ENCODE measurements at places on chromosomes 2 and 18.

DNA sequence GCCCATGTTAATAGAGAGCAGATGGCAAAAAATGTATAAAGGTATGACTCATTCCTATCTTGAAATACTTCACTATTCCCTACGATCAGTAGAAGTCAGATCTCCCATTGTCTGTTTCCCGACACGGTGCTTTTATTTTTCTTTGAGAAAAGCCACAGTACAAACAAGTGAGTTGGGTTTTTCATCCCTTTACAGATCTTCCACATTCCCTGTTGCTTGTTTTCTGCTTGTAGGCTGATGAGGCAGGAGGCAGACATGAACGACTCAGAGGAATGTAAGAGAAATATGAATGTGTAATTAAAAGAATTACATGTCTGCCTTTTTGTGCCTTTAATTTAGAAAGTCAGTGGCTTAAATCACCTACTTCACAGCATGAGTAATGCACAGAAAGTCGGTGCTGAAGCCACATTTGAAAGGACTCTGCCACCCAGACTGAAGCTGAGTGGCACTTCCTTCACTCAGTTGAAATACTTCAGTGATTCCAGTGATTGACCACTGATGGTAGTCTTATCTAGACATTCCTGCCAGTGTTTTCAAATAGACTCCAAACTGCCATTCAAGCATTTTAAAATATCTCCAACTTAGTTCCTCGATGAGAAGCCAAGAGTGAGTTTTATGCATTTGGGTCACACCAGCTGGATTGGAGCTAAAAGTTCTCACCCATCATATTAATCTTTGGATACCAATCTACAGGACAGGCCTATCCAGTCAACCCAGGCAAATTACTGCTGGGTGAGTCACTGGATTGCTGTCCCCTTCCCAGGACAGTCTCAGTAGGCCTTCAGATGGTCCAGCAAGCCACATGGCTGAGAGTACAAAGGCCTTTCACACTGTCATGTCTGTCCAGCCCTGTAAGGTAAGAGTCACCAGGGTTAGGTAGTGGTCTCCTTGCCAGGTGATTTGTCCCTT, 79.0 kb downstream of the COLEC12 start:
- DNase-seq: no peak

- DNase-seq: no peak
These were observed 1462.7 kb upstream of the NXPH2 start for GRCh38 chr2:140242889-140243288.

- no peak for DNase-seq
These were observed 176.7 kb downstream of the MTX2 start for GRCh38 chr2:176445956-176446355.

GRCh38 chr18:58960946-58961722, 96.5 kb downstream of the ZNF532 start:
- no peak for DNase-seq

- no peak for DNase-seq
These were observed 22.6 kb downstream of the MYO5B start for GRCh38 chr18:50172367-50172766.

DNA sequence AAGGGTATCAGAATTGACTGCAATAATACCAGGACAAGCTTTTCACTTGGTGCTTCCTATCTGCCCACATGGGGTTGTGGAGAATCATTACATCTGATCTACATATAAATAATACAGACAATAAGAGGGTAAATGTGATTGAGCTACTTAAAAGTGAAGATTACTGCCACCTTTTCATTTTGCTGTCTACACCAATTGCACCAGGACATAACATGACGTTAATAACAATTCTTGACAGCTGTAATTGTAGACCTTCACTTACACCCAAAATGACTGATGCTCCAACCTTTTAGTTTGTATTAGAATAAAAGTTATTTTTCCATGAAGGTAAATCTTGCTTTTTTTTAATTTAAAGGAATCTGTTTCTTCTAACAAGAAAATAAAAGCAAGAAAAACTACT, 36.5 kb upstream of the TTN start:
- DNase-seq: no peak

- no peak for DNase-seq
These were observed 223.8 kb downstream of the BCL2 start for GRCh38 chr18:63095768-63096167.

DNA sequence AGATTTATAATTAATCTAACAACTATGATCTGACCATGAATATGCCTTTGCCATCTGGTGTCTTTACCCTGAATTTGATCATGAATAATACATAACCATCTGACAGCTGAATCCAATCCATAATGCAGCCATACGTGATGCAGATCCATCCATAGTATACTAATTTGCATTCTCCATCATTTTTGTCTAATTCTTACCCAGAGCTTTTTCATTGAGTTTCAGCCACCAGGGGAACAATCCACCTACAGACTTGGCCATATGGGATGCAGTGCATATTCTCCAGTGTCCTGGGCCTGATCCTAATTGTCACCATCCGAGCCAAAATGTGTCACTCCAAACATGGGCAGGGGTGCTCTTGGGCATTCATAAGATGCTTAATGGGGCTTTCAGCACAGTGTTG, 227.2 kb upstream of the CRIM1 start:
- no peak for DNase-seq

DNA sequence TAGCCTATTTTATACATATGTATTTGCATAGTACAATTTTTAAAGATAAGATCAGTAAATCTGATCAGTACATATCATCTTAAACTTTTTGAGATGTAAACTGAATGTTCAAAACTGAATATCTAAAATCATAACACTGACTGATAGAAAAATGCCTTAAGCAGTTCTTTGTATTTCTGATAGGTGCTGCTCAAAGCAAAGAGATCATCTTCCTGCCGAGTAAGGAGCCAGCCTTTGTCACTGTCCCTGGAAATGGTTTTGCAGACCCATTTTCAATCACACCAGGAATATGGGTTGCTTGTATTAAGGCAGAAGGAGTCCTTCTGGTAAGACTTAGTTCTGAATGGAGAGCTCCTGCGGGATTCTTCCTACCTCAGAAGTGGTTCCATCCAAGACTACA, 135.0 kb downstream of the LAMA3 start:
- no peak for DNase-seq

GRCh38 chr2:69177785-69178636, 165.0 kb downstream of the ANTXR1 start:
- no peak for DNase-seq

DNA sequence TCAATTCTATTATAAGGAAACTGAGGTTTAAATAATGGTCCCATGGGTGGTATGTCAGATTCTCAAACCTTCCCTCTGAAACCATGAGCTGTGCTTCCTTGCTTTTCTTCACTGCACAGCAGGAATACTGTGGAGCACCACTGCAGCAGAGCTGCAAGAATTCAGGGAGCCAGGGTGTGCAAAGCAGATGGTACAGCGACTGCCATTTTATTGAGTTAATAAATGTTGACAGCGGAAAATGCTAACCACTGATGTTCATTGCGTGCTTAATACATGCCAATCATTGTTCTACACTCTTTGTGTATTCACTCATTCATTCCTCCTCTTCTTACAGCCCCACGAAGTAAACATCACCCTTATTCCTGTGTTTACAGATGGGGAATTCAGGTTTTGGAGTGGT, 152.2 kb upstream of the THSD7B start:
- DNase-seq: no peak

DNA sequence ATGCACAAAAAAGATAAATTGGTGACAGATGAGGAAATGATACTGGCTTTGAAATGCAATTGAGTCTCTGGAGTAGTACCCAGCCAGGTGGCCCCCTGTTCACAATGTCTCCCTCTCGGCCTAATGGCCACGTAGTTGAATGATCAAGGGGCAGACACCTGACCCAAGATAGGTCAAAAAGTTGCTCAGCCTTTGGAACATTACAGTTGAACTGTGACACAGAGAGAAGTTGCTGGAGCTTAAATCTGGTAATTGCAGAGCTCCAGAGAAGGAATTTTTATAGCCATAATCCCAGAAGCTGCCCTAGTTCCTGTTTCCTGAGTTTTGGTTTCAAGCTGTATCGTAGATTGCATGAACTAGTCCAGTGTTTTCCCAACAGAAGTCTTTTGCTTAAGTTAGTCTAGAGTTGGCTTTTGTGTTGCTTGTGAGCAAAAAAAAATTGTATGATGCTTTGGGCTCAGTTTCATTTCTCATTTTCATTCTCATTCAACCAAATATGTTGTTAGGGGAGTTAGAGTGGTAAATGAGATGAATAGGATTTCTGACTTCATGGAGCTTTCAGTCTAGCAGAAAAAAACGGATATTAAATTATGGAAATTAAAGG, 117.9 kb downstream of the CSRNP3 start:
- no peak for DNase-seq

DNA sequence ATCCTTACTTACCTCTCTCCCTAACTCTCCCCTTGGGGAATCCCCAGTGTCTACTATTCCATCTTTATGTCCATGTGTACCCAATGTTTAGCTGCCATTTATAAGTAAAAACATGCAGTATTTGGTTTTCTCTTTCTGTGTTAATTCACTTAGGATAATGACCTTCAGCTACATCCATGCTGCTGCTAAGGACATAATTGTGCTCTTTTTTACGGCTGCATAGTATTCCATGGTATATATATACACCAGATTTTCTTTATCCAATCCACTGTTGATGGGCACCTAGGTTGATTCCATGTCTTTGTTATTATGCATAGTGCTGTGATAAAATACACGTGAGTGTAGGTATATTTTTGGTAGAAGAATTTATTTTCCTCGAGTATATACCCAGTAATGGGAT, 24.3 kb upstream of the RIOK3 start:
- DNase-seq: no peak

DNA sequence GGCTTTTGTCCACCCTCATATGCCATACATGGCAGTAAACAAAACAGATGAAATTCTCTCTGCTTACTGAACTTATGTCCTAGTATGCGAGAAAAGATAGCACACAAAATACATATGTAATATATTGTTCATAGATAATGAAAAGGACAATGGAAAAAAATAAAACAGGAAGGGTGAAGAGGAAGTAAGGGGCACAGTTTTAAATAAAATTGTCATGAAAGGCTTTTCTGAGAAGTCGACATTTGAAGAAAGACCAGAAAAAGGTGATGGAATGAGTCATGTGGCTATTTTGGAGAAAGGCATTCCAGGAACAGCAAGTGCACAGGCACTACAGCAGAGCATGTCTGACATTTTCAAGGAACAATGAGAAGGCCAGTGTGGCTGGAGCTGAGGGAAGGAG, 56.4 kb downstream of the KCNH7 start:
- no peak for DNase-seq

- DNase-seq: no peak
These were observed 482.7 kb upstream of the SETBP1 start for GRCh38 chr18:44197832-44198611.

DNA sequence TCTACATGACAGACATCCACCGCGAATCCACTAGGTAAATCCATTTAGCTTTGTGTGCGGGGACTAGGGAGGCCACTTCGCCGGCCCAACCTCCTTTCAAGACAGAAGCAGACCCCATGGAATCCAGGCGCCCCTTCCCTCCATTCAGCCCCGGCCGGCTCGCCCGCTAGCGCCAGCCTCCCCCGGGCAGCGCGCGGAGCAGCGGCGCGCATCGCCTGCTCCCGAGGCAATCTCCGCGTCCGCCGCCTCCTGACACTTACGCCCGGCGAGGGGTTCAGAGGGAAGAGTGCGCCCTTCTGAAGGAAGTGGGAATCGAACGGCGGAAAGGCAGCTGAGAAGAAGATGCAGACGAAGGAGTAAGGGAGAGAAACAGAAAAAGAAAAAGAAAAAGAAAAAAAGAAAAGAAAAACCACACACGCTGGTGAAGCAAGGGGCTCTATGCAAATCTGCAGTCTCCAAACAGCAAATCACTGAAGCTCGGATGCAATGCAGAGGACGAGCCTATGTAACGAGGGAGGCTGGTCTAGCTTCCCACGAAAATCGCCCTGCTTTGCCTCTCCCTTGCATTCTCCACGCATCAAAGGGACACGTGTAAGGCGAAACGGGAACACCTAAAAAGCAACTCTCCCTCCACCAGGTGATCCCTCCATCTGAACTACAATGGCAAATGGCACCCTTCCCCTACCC, 684.4 kb downstream of the NRXN1 start:
- DNase-seq: no peak

- no peak for DNase-seq
These were observed 1356.8 kb upstream of the CRIM1 start for GRCh38 chr2:34998741-34999140.

- DNase-seq: no peak
These were observed 159.2 kb downstream of the FAM210A start for GRCh38 chr18:13566941-13567746.

GRCh38 chr2:159096901-159097300, 128.5 kb downstream of the TANC1 start:
- DNase-seq: no peak

DNA sequence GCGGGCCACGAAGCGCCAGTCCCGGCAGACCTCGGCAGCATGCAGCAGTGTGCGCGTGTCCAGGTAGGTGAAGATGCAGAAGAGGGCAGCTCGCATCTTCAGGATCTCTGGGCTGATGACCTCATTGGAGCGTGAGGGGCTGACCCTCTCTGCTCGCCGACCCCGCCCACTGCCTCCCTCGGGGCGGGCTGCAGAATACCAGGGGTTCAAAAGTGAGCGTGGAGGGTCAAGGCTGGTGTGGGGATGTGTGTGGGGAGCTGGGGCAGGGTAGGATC, 20.0 kb downstream of the FBXO41 start:
- DNase-seq: no peak

DNA sequence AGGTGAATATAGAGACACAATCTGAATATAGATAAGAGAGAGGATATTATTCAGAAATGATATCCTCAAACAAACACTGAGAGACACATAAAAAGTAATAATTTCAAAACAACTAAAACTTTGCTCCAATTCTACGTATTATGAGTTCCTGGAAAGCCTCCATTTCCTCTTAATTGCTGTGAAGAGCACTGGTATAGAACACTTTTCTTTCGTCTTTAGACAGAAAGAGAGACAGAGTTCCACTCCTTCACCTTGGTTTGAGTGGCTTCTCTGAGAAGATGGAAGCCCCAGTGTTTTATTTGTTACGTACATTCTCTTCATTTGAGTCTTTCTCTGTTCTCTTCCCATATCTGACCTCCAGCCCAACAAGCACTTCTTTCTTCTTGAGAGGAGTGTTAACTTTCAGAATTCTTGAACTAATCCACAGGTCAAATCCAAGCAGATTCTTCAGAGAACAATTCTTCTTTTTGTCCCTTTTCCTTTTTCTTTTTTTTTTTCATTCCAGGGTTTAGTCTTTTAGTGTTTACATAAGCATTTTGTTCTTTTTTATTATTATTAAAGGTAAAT, 6.4 kb upstream of the PIK3C3 start:
- DNase-seq: no peak

DNA sequence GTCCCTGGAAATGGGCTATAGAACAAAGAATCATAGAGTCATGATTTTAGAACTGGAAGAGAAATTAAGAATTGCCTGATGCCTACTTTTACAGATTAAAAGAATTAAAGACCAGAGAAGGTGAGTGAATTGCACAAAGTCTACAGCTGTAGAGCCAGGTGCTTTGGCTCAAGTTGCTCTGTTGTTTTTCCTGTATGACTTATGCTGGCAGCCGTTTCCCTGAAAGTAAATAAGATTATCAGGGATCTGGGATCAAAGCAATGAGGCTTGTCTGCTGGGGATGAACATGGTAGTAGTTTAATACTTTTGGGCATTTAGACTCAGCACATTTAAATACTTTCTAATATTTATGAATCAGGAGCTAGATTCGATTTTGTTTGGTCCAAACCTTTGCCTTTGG, 166.9 kb downstream of the PRPF40A start:
- no peak for DNase-seq

GRCh38 chr2:233032551-233033320, at the start of gene NEU2:
NEU2 (plus strand) TSS chr2:233032672; CDS start chr2:233032672, 0 bp downstream.
- DNase-seq: no peak

- no peak for DNase-seq
These were observed 114.8 kb upstream of the PTPRM start for GRCh38 chr18:7452331-7452730.

Measured in activated naive CD4-positive, alpha-beta T cell (primary cell).